ENCODE measurements at places on chromosomes 12 and 14.

DNA sequence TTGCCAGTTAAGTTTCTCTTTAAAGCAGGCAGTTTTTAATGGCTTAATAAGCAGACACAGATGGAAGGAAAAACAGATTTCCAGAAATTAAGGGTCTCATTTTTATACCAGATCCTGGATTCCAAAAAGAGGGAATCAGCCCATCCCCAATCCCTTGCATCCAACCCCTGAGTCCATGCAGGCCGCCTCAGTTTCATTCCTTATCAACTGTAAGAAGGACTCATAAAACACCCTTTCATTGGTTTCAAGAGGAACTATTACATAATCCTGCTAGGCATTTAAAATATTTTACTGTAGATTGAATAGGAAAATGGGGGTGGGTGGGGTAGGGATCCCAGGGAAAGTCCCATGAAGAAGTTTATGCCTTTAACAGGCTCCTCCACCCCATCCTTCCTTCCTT, 9.4 kb downstream of the CCDC184 start:
- no peak for DNase-seq

DNA sequence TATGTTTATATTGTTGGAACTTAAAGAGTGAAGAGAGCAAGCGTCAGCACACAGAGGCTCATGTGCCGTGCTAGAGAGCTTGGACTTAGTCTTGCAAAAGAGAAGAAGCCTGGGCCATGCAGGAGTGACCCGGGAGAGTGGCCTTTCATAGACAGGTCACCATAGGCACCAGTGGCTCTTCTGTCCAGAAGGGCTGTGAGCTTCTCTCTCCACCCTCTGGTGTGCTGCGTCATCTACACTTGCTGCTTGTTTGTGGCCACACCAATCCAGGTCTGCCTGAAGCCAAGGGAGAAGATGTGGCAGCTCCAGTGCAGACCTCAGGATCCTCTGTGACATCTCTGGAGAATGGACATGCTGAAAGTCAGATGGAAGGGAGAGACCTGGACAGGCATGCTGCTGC, 74.4 kb downstream of the NTF3 start:
- no peak for DNase-seq

DNA sequence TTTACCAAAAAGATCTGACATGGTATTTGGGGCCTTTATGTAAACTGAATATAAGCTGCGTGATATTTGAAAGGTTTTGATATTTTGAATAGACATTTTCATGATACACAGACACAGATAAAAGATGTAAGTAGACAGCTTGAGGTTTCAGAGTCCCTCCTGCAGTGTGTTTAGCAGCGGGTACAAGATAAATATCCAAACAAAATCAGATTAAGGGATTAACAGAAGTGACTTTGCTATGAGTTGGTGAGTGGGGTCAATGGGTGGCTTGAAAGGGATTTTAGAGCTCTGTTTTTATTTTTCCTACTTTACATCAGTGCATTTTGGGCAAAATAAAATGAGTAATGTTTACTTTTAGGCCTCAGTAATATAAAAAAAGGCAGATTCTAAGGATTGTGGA, 84.1 kb downstream of the IGF1 start:
- no peak for DNase-seq

DNA sequence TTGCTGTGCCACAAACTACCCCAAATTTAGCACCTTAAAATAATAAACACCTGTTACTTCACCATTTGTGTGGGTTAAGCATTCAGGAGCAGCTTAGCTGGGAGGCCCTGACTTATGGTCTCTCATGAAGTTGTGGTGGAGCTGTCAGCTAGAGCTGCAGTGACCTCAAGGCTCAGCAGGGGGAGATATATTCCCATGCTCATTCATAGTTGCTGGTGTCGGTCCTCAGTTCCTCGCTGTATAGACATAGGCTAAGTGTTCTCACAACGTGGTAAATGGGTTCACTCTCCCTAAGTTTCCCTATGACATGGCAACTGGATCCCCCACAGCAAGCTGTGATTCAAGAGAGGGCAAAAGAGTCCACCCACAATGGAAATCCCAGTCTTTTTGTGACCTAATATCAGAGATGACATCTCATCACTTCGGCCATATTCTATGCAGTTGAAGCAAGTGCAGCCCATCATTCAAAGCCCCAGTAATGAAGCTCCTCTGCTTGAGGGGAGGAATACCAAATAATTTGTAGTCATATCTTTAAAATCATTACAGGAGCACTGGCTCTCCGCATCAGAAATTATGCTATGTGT, 41.1 kb downstream of the PRB3 start:
- peak; percentile 24 for DNase-seq

- no peak for DNase-seq
Observed at GRCh38 chr12:115249671-115250278, 565.8 kb upstream of the TBX3 start.

GRCh38 chr12:72485017-72485701, 213.0 kb downstream of the TRHDE start:
- no peak for DNase-seq

DNA sequence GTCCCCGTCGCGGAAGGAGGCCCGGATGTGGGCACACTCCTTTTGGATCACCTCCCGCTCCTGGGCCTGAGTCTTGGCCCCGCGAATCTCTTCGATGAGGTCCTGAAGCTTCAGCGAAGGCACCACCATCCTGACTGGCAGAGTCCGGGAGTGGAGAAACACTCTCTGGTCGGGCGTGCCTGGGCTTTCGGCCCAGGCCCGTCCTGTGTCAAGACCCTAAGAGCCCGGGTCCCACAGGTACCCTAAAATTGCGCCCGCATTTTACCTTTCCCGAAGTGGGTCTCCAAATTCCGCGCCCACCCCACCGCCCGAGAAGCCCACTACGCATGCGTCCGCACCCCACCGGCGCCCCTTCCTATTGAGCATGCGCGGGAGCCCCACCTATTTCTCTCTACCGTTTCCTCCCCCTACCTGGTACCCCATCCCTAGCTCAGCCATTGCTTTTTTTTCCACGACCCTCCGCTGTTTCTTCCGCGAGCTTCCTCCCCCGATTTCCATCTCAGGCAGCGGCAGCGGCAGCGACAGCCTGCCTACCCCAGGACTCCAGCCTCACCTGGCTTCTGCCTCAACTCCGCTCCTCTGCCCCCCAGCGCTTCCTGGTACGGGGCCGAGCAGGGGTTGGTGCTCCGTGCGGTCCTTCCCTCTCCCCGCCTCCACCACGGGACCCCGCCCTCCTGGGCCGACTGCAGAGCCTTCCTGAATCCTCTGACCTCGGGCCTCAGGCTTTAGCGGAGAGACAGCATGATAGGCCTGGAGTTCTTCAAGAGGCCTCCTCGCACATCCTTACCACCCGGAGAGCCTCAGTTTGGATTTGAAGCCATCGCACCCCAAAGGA, at the start of gene AP1G2:
Gene AP1G2, minus strand, starts transcription at position 606 of the 835 bp plus-strand sequence. Its CDS starts 477 bp downstream, at position 129.
- DNase-seq, result peak; percentile 89

- no peak for DNase-seq
Observed at GRCh38 chr14:22555384-22556011, 33.5 kb downstream of the DAD1 start.

- DNase-seq, result peak; percentile 2
Observed at GRCh38 chr12:65306366-65307168, 28.1 kb downstream of the MSRB3 start.

GRCh38 chr12:13816394-13816793, 165.0 kb downstream of the GRIN2B start:
- DNase-seq, result no peak

DNA sequence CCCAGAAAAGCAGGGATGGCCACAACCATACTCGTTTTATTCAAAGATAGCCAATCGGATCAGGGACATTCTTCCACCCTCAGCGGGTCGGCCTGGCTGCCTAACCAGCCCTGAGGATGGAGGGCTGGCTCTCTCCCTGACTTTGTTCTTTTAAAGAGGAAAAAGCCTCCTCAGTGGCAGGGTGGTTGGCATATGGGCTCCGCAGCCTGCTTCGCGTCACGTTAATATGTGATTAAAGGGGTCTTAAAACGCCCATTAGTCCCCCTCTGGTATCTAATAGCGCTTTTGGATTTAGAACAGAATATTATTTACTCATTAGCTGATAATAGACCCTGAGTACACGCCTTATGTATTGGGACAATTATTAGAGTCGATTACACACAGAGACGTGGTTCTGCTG, 199.4 kb downstream of the PHETA1 start:
- DNase-seq, result no peak

DNA sequence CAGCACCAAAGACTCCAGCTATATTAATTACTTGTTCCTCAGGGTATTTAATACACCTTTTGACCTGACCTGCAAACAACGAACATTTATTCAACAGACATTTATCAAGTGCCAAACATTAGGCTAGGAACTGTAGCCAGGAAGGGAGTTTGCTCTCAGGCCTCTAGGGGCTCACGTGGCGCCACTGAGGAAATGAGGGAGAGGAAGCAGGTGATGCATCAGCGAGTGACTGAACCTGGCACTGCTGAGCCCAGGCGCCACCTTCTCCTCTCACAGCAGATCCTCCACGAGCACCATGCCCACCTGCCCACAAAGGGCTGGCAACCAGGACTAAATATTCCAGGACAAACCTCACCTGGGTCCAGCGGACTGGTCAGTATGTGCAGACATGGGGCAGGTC, 50.2 kb downstream of the SETD3 start:
- no peak for DNase-seq
